Activated CD4-positive, alpha-beta T cell treated with anti-CD3 and anti-CD28 coated beads, Interleukin-2, amount 50 U/mL, for 4 hours (primary cell): ENCODE measurements at places on chromosomes 2 and 18.

DNA sequence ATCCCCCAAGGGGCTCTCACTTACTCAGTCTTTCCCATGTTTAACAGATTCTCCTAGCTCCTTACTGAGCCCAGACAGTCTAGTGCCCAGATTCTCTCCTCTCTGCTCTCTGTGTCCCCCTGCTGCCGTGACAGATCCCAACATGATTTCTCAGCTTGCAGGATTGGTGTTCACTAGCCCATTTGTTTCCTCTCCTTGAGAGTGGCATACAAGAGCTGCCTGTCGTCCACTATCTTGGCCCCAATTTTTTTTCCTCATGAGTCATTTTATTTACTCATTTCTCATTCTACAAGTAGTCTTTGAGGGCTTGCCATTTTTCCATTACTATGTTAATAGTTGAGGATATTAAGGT, 199.9 kb upstream of the FN1 start:
- DNase-seq = no peak

DNA sequence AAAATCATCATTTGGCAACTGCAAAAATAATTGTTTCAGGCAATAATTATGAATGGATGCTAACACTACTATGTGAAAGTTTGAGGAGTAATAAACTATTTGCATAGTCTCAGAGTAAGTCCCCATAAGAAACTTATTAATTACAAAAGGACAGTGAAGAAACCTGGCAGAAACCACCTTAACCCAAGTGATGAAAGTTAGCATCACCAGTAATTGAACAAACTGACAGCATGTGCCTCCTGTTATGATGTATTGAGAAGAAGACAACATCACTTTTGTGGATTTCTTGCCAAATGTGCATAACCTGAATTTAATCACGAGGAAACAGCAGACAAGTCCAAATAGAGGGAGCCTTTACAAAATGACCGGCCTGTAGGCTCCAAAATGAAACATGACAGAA, 183.3 kb upstream of the SP5 start:
- no peak for DNase-seq

GRCh38 chr2:149877913-149878312, 290.3 kb upstream of the MMADHC start:
- no peak for DNase-seq

GRCh38 chr2:77395011-77395410, 127.2 kb downstream of the LRRTM4 start:
- DNase-seq = no peak

DNA sequence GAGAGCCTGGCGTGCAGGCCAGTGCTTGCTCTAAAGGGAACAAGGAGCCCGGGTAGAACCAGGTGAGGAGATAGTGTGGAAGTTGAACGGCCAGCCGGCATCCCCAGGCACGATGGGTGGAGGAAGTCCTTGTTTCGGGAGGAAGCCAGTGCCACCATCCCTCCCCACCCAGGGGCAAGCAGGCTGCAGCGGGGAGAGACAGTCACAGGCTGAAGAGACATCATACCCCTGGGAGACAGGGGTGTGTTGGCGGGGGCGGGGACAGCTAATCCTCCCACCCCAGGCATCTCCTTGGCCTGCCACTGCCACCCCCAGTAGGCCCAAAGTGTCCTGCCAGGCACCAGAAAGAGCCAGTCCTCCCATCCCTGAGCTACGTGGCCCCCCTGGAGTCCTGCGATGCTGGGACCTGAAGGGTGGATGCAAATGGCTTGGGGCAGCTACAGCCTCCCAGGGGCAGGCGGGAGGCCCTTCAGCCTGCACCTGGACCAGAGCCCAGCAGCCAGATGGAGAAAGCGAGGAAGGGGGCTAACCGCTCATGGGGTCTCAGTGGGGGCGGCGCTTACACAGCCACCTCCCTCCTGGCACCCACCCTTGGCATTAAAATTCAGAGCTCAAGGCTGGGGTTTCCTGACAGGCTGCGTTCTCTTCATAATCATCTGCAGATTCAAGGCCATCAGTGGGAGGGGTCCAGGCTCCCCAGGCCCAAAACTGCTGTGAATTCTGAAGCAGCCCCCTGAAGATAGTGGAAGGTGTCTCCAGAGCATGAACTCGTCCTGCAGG, 14.8 kb upstream of the GPR55 start:
- no peak for DNase-seq

GRCh38 chr18:77037567-77037966, 95.0 kb downstream of the MBP start:
- no peak for DNase-seq
